ENCODE measurements at places on chromosomes 1 and 21. TPM values are rescaled to one million over a fixed set of nuclear protein-coding genes. Genes with fewer than 3 reads are reported as not detected.

DNA sequence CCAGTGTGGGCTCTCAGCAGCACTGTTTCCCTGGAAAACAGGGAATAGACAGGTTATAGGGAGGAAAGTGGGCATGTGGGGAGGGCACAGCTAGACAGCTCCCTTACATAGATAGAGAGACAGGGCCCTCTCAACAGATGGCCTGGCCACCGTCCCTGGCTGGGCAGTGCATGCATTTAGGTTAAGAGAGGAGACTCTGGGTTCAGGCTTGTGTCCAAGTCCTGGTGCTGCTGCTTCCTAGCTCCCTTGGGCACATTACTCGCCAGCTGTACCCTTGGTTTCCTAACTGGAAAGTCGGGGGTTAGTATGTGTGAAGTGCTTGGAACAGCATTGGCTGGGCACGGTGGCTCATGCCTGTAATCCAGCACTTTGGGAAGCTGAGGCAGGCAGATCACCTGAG is 9.1 kb downstream of the PLOD1 start:
- DNase-seq: no peak
- no peaks in the 10 kb centered on the region for H3K27me3 ChIP-seq
- peaks cover 15% of the 10 kb centered on the region for H3K4me1 ChIP-seq
- H3K36me3 ChIP-seq: peaks cover 4% of the 10 kb centered on the region
- no peak overlapping the region for H3K4me3 ChIP-seq

Gene KCNA2
- total RNA-seq: not detected

DNA sequence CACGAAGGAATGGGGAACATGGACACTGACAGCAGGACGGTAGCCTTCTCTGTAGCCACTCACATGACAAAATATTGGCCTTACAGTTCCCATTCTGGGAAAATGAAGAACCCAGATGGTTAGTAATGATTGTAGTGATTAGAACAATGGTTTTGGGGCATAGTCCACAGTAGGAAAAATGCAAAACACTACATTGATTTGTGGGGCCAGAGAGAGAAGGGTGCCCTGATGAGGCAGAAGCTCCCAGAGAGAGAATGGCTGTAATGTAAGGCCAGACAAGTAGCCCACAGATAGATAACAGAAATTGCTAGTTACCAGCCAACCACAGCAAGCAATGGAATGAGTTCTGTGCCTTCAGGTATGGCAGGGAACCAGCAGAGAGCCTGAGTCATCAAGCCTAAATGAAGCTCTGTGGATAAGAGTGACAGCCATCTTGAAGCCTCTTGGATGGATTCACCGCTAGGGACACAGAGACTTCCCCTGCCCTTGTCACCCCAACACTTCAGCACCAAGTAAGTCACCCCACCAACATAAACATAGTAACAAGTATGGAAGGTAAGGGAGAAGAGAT is 206.1 kb downstream of the BACH1 start:
- no peak overlapping the region for H3K27ac ChIP-seq
- no peak overlapping the region for H3K4me3 ChIP-seq
- H3K27me3 ChIP-seq: no peaks in the 10 kb centered on the region

DNA sequence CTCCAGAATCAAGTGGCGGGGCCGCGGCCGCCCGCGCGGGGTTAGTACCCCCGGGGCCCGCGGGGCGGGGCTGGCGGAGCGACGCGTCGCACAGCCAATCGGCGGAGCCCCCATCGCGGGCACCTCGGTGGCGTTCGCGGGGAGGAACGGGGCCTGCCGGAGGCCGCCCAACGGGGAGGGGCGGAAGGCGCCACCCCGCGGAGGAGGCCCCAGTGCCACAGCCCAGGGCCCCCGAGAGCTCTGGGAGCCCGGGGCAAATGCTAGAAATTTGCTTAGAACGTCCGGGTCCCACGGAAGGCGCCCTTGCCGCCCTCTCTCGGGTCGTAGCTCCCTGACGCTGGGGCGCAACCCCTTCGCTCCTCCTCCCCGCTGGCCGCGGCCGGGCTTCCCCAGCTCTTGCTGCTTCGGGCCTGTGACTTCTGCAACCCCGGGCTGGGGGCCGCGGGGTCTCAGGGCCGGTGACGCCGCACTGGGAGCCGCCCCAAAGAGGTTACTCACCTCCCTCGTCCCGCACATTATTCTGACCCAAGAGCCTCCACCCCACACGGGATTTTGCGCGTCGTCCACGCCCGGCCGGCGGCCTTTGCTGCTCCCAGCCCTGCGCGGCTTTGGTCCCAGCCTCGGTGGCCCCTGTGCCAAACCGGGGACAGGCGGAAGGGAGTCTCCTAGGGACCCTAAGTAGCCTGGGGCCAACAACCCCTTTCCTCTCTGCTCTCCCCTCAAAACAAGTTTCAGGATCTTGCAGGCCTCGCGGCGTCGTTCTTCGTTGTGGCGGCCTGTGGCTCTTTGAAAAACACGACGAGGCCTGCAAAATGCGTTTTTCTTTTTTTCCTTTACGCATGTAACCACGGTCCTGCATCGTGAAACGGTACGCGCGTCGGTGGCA is at the start of gene RUNX3:
TSS of gene RUNX3 (minus strand) at position 17 of the 886 bp plus-strand sequence. CDS start 408 bp downstream, outside the sequence.
- peak within 1 kb of the TSS; percentile 33 for H3K4me3 ChIP-seq
- no peak within 1 kb of the TSS for H3K27ac ChIP-seq
- peaks cover 5% of the 10 kb centered on the region for H3K27me3 ChIP-seq
- DNase-seq: peak; percentile 83

Gene PAX7
- total RNA-seq: not detected

GRCh38 chr1:19445417-19446342 is 39.7 kb downstream of the CAPZB start:
- peak; percentile 82 for DNase-seq
- H3K4me3 ChIP-seq: no peak overlapping the region
- H3K27ac ChIP-seq: peak overlapping the region; percentile 37
- peaks cover 26% of the 10 kb centered on the region for H3K4me1 ChIP-seq
- H3K27me3 ChIP-seq: no peaks in the 10 kb centered on the region
- H3K36me3 ChIP-seq: no peaks in the 10 kb centered on the region

DNA sequence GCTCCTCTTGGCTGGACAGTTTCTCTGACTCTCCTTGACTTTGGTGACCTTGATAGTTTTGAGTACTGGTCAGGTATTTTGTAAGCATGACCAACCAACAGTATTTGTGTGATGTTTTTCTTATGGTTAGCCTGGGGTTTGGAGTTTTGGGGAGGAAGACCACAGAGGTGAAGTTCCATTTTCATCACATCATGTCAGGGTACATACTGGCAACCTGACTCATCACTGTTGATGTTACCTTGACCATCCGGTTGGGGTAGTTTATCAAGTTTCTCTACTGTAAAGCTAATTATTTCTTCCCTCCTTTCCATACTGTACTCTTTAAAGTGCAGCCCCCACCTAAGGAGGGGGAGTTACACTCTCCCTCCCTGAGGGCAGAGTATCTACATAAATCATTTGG is 13.4 kb downstream of the OSCP1 start:
- DNase-seq: no peak
- no peak overlapping the region for H3K27ac ChIP-seq
- no peak overlapping the region for H3K4me3 ChIP-seq
- no peaks in the 10 kb centered on the region for H3K27me3 ChIP-seq
- peaks cover 9% of the 10 kb centered on the region for H3K4me1 ChIP-seq
- H3K36me3 ChIP-seq: no peaks in the 10 kb centered on the region

DNA sequence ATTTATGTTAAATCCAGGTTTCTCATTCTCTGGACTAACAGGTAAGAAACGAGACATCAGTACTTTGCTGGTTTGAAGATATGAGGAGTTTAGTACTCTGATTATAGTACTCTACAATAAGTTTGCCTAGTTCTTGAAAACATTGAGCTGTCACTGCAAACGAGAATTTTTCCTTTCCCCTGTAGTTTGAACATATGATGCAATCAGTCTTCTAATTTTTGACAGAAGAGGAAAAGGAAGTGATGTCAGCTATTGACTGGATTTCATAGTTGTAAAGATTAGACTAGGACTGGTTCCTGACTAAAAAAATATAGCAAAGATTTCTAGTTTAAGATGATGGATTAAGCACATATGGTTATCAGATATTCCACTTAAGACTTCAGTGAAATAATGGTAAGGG is 461.9 kb downstream of the LRRIQ3 start:
- no peaks in the 10 kb centered on the region for H3K27me3 ChIP-seq
- no peaks in the 10 kb centered on the region for H3K36me3 ChIP-seq
- H3K27ac ChIP-seq: no peak overlapping the region
- H3K4me1 ChIP-seq: no peaks in the 10 kb centered on the region
- DNase-seq: no peak

Gene DIO1
- 100 TPM for total RNA-seq

DNA sequence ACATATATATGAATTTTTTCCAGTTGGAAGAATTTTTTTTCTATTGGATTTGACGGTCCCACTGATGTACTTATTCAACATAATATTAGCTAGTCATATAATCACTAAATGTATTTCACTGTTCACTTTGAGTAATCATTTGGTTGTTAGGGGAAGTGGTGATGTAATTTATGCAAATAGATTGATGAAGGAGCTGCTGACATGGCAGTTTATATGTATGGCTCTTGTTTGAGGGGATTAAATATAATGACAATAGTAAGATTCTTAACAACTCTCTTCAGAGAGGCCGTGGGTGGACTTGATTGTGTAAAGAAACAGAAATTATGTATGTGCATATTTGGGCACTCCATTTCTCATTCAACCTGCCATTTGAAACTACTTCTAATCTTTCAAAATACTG is 653.6 kb upstream of the ADGRL4 start:
- H3K27ac ChIP-seq: no peak overlapping the region
- H3K27me3 ChIP-seq: no peaks in the 10 kb centered on the region
- H3K36me3 ChIP-seq: no peaks in the 10 kb centered on the region
- H3K4me1 ChIP-seq: no peaks in the 10 kb centered on the region
- no peak for DNase-seq

GRCh38 chr1:16207318-16208269 is 4.9 kb downstream of the ARHGEF19 start:
- peak overlapping the region; percentile 75 for H3K27ac ChIP-seq
- peak overlapping the region; percentile 56 for H3K4me3 ChIP-seq
- DNase-seq: no peak
- peaks cover 6% of the 10 kb centered on the region for H3K4me1 ChIP-seq
- H3K36me3 ChIP-seq: no peaks in the 10 kb centered on the region
- no peaks in the 10 kb centered on the region for H3K27me3 ChIP-seq

GRCh38 chr1:36174713-36175112 is 18.8 kb downstream of the MAP7D1 start:
- H3K36me3 ChIP-seq: peaks cover 37% of the 10 kb centered on the region
- H3K4me3 ChIP-seq: no peak overlapping the region
- H3K27ac ChIP-seq: no peak overlapping the region
- H3K4me1 ChIP-seq: peaks cover 6% of the 10 kb centered on the region
- no peak for DNase-seq
- H3K27me3 ChIP-seq: no peaks in the 10 kb centered on the region

GRCh38 chr1:205376739-205377138 is 20.0 kb upstream of the KLHDC8A start:
- no peak overlapping the region for H3K27ac ChIP-seq
- H3K27me3 ChIP-seq: no peaks in the 10 kb centered on the region
- no peak for DNase-seq
- no peaks in the 10 kb centered on the region for H3K4me1 ChIP-seq
- no peaks in the 10 kb centered on the region for H3K36me3 ChIP-seq

GRCh38 chr1:240508950-240509349 is 103.0 kb downstream of the GREM2 start:
- no peaks in the 10 kb centered on the region for H3K27me3 ChIP-seq
- no peak overlapping the region for H3K27ac ChIP-seq
- no peaks in the 10 kb centered on the region for H3K4me1 ChIP-seq
- no peaks in the 10 kb centered on the region for H3K36me3 ChIP-seq
- no peak for DNase-seq

- H3K36me3 ChIP-seq: no peaks in the 10 kb centered on the region
- no peaks in the 10 kb centered on the region for H3K27me3 ChIP-seq
- peaks cover 10% of the 10 kb centered on the region for H3K4me1 ChIP-seq
- H3K4me3 ChIP-seq: peak overlapping the region; percentile 65
- H3K27ac ChIP-seq: peak overlapping the region; percentile 76
Measured at GRCh38 chr1:85708829-85709227, 595 bp upstream of the ZNHIT6 start.

- no peaks in the 10 kb centered on the region for H3K27me3 ChIP-seq
- H3K36me3 ChIP-seq: no peaks in the 10 kb centered on the region
- H3K4me1 ChIP-seq: no peaks in the 10 kb centered on the region
- no peak for DNase-seq
- no peak overlapping the region for H3K4me3 ChIP-seq
- no peak overlapping the region for H3K27ac ChIP-seq
Measured at GRCh38 chr21:39104911-39105310, 78.3 kb downstream of the PSMG1 start.

DNA sequence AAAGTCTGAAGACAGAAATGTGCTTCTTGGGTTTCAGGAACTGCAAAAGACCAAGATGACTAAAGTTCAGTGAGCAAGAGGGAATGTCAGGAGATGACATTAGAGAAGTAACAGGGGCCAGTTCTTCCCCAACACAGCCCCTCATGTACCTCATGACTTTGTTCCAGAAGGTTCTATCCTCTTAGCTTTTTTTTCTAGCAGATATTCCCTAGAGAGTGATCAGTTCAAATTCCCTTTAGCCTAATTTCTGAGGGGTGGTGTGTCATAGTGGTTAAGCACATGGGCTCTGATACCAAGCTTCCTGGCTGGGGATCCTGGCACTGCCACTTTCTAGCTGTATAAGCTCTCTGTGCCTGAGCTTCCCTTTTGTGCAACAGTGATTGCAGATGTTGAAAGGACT is 108.0 kb downstream of the LBR start:
- no peaks in the 10 kb centered on the region for H3K27me3 ChIP-seq
- no peaks in the 10 kb centered on the region for H3K36me3 ChIP-seq
- no peak overlapping the region for H3K4me3 ChIP-seq
- no peak for DNase-seq
- H3K4me1 ChIP-seq: no peaks in the 10 kb centered on the region
- no peak overlapping the region for H3K27ac ChIP-seq

- no peaks in the 10 kb centered on the region for H3K27me3 ChIP-seq
- H3K36me3 ChIP-seq: no peaks in the 10 kb centered on the region
- H3K4me1 ChIP-seq: no peaks in the 10 kb centered on the region
- no peak overlapping the region for H3K27ac ChIP-seq
- no peak overlapping the region for H3K4me3 ChIP-seq
Measured at GRCh38 chr1:161676958-161677689, 14.2 kb downstream of the FCGR2B start.

- no peak overlapping the region for H3K27ac ChIP-seq
- no peak for DNase-seq
- peaks cover 5% of the 10 kb centered on the region for H3K4me1 ChIP-seq
Measured at GRCh38 chr21:46289655-46290179, 3.6 kb downstream of the YBEY start.

DNA sequence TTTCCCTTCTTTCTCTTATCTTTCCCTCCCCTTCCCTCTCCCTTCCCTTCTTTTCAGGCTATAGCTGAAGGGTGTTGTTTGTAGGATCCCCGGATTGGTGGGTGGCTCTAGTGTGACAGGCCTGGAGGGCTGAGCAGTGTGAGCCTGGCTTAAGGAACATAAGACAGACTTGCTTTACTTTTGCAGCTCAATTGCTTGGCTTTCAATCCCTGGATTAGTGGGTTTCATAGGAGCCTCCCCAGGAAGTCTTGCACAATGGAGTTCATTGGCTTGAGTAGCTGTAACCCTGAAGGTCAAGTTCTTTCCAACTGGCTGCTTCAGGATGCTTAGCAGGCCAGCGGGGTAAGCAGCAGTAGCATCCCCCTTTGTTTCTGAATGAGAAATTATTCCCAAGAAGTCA is 126.7 kb downstream of the CAMTA1 start:
- H3K4me3 ChIP-seq: no peak overlapping the region
- H3K36me3 ChIP-seq: no peaks in the 10 kb centered on the region
- H3K27me3 ChIP-seq: no peaks in the 10 kb centered on the region
- H3K27ac ChIP-seq: no peak overlapping the region
- H3K4me1 ChIP-seq: no peaks in the 10 kb centered on the region

- DNase-seq: no peak
- no peaks in the 10 kb centered on the region for H3K27me3 ChIP-seq
- H3K27ac ChIP-seq: no peak overlapping the region
- no peak overlapping the region for H3K4me3 ChIP-seq
- no peaks in the 10 kb centered on the region for H3K36me3 ChIP-seq
Measured at GRCh38 chr1:158362941-158363340, 9.2 kb downstream of the CD1E start.

Gene FH
- 110 TPM for total RNA-seq

Gene CLDN17
- not detected for total RNA-seq

Gene TPTE
- not detected for total RNA-seq

Gene CRABP2
- not detected for total RNA-seq

Gene ERO1B
- total RNA-seq: 8.0 TPM

Gene LCA5L
- total RNA-seq: 2.2 TPM
